ENCODE measurements at places on chromosomes 3 and 15. TPM values are rescaled to one million over a fixed set of nuclear protein-coding genes. Genes with fewer than 3 reads are reported as not detected.

Gene GPR160
- total RNA-seq: 2.3 TPM

Gene LRRC49
- total RNA-seq: 9.4 TPM

Gene HOMER2
- 1.8 TPM for total RNA-seq

Gene ACTRT3
- 3.1 TPM for total RNA-seq

Gene GP5
- total RNA-seq: not detected

Gene DUT
- total RNA-seq: 106 TPM

Gene GNAT1
- 0.54 TPM for total RNA-seq

Gene LYSMD4
- 6.8 TPM for total RNA-seq

Gene SH2D7
- total RNA-seq: not detected

Gene SERPINI2
- not detected for total RNA-seq

DNA sequence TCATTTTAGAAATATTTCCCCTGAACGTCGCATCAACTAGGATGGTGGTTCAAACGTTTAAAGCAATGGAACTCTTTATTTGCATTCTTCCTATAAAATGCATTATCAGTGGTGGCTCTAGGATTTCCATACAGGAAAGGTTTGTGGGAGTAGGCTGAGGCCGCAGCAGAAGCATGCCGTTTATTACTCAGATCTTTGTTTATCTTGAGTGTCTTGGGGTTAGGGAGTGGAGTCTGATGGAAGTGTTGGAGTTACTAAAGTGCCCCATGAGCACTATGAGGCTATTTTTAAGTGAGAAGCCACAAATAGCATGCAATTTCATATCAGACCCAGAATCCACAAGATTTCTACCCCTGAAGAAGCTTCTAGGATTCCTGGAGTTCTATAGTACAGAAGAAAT, 26.2 kb downstream of the ATOSA start:
- no peak for DNase-seq

DNA sequence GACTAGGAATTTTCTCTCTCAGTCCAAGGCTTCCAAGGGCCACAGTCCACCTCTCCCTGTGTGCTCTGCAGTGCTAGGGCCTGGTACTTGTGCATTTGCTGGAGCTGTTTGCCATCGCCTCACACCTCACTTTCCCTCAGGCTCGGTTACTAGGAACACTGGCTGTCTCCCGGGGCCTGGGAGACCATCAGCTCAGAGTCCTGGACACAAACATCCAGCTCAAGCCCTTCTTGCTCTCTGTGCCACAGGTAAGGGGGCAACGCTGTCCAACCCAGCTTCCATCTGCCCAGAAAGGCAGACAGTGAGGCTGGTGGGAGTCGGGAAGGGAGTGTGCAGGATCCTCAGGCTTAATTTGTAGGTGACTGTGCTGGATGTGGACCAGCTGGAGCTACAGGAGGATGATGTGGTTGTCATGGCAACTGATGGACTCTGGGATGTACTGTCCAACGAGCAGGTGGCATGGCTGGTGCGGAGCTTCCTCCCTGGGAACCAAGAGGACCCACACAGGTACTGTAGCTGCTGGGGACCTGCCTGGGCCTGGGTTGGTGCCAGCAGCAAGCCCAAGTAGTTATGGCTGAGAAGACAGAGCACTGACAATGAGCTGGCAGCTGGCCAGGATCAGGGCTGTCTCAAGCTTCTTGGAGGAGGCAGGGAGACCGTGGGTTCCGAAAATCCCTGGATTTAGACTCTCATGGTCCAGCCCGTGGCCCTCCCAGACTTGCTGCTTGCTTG, 3.4 kb downstream of the PPM1M start:
- no peak for DNase-seq

GRCh38 chr15:101672298-101672697, 20.1 kb upstream of the TM2D3 start:
- no peak for DNase-seq

- DNase-seq: no peak
Measured at GRCh38 chr15:91526424-91526823, 327.1 kb upstream of the SLCO3A1 start.

DNA sequence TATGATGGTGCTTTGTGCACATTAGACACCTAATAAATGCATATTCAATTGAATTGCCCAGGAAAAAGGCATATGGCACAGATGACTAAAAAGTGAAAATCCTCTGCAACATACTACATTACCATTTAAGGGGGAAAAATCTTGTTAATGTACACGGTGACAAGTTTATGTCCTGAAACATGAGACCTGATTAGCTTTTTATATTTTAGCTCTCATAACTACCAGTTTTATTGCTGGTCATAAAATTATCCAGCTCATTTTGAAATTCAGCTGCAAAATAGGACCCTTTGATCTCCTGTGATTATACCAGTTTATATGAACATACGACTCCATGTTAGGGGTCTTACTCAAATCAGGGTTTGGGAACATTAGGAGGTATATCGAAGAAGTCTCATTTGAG, 684.6 kb upstream of the CCDC54 start:
- DNase-seq: no peak

- DNase-seq: no peak
Measured at GRCh38 chr3:113141543-113141942, 69.8 kb upstream of the BOC start.

GRCh38 chr3:107637416-107638183, 114.8 kb downstream of the BBX start:
- no peak for DNase-seq

DNA sequence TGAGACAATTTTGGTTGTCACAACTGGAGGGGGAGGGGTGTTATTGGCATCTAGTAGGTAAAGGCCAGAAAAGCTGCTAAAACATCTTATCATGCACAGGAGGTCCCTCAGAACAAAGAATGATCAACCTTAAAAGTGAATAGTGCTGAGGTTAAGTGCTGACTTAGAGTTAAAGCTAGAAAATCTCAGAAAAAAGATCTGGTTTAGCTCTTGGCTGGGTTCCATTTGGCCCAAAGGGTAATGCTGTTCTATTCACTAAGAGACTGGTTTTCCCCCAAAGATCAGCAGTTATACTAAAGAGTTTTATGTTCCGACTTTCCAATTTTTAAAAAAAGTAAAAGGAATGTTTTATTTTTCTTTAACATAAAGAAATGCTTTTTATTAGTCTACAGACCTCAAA, 15.6 kb downstream of the DCBLD2 start:
- no peak for DNase-seq

DNA sequence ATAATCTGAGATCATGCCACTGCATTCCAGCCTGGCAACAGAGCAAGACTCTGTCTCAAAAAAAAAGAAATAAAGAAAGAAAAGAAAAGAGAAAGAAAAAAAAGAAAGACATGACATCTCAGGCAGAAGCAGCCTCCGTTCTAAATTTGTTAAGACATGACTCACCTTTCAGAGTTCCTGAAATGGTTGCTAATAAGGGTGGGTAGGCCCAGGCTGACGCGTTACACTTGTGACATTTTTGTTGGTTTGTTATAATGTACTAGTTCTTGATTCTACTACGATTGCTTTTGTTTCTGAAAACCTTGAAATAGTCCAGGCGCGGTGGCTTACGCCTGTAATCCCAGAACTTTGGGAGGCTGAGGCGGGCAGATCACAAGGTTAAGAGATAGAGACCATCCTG, 21.0 kb downstream of the SLC25A20 start:
- DNase-seq: no peak

GRCh38 chr15:37773111-37773860, 161.2 kb upstream of the TMCO5A start:
- no peak for DNase-seq

DNA sequence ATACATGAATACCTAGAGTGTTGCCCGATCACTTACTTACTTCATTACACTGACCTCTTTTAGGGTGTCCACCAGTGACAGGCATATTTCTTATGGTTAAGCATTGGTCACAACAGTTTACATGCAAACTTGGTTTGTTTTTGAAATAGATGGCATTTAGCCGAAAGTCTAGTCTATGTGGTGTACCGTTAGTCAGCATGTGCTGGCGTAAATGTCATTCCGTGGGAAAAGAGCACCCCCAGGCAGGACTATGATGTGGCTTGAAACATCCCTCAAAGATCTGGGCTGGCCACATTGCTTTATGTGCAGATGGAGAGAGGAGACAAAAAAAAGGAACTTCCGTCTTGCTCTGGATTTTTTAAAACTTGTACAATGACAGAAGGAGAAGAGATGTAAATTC, 357.0 kb upstream of the ICE2 start:
- DNase-seq: no peak

GRCh38 chr3:171186817-171187500, 160.4 kb upstream of the SLC2A2 start:
- DNase-seq: no peak

GRCh38 chr15:85100186-85100937, 118.7 kb downstream of the PDE8A start:
- no peak for DNase-seq

GRCh38 chr3:10688548-10689172, 127.4 kb upstream of the SLC6A11 start:
- DNase-seq: no peak

DNA sequence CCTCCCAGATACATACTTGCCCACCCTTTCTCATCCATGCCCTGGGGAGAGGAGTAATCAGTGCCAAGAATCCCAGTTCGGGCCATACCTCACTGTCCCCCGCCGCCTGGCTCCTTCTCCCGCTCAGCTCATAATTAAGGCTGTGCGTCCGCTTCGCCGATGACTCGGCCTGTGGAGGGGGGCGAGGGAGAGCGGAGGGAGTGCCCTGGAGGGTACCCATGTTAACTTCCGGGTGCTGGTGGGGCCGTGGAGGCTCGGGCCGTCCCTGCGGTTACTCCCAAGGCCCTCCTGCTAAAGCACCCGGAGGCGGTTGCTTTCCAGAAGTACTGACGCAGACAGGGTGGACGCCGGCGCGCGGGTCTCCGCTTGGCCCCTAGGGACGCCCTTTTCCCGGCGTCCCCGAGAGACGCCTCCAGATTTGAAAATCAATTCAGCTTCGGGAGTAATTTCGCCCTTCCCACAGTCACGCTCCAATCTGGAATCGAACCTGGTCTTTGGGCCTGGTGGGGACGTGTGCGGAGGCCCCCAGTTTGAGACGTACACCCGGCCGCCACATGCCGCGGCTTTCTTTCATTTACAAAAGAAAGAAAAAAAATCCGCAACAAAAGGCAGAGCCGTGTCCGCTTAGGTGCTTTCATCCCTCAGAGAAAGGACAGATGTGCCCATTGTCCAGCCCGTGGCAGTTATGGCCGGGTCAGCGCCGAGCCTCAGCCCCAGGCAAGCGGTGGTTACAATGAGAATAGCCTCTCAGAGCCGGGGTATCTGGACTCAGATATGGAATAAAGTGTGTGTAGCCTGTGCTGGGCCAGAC, 1.0 kb upstream of the ONECUT1 start:
- no peak for DNase-seq

DNA sequence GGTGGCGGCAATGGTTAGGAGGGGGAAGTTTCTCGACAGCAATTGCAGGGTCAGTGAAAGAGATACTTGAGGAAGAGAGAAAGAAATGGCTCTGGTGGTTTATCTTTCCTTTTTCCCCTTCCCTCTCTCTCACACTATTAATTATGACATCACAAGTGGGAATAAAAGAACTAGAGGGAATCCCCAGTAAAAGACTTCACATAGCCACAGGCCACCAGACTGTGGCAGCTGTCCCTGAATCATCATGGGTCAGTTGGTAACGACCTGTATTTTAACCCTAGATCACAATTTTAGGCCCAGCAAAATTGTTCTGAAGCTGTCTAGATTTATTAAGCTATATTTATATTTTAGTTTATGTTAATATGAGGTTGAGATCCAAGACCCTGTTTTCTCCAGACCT, 40.3 kb downstream of the MBNL1 start:
- DNase-seq: no peak

DNA sequence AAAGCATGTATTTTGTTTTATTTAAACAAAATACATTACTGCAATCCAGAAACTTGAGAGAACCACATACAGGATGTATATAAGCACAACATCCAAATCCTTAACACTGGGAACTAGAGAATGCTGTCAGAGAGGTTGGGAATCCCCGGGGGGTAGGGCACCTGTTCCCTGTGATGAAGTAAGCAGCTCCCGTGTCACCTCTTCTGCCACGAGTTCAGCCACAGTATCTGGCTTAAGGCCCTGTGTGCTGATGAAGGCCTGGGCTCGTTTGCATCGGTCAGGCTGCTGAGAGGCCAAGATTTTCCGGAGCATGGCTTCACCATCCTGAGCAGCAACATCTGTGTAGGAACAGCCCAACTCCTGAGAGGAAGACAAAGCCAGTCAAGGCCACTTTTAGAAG, 36.4 kb downstream of the EIF3J start:
- DNase-seq: no peak

- peak; percentile 41 for DNase-seq
Measured at GRCh38 chr3:24493746-24494617, 668 bp downstream of the THRB start.

DNA sequence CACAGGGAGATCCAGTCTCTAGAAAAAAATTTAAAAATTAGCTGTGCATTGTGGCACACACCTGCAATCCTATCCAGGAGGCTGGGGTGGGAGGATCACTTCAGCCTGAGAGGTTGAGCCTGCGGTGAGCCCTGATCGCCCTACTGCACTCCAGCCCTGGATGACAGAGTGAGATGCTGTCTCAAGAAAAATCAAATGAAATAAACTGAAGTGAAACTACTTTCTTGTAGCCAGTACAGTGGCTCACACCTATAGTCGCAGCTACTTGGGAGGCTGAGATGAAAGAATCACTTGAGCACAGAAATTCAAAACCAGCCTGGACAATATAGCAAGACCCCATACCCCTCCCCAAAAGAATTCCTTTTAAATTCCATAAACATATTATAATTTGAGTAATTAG, 35.4 kb downstream of the SMARCC1 start:
- no peak for DNase-seq

DNA sequence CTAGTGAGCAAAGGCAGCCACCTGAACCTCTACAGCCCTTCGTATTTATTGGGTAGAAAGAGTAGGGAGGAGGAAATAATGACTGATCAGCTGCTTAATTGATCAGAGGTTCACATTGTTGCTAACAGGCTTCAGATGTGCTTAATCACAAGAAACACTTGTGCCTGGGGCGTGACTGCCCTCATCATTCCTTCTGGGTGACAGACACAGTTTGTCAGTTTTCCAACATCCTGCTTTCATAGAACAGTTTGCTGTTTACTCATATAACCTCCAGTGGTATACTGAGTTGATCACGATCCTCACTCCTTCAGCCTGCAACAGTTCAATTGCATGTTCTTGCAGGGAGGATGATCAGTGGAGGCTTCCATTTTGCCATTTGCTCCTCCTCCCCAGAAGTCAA, 13.6 kb upstream of the CASR start:
- DNase-seq: no peak

- no peak for DNase-seq
Measured at GRCh38 chr15:25053000-25053815, 98.4 kb downstream of the SNRPN start.

GRCh38 chr3:36484386-36484785, 104.1 kb downstream of the STAC start:
- no peak for DNase-seq

Data from thoracic aorta (tissue), 2 donors.